ENCODE measurements at places on chromosomes 5 and 9.

GRCh38 chr5:175475248-175475647, 3.1 kb upstream of the SFXN1 start:
- no peak for DNase-seq

- no peak for DNase-seq
These were observed 200.2 kb downstream of the C9orf50 start for GRCh38 chr9:129420721-129421120.

DNA sequence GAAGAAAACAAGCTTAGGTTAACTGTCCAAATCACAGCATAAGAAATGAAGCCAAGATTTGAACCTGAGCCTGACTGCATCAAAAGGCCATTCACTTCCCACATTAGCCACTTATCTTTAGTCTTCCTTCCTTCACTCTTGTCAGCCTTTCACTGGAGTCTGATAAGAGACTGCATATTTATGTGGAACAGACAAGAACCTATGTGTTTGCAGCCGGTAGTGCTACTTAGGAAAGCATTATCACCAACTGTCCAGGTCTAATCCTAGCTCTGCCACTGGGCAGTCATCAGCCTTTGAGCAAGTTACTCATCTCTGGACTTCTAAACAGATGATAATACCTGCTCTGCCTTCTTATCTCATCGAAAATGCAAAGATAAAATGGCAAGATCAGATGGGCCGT, 12.1 kb upstream of the ATP6V0E1 start:
- no peak for DNase-seq

DNA sequence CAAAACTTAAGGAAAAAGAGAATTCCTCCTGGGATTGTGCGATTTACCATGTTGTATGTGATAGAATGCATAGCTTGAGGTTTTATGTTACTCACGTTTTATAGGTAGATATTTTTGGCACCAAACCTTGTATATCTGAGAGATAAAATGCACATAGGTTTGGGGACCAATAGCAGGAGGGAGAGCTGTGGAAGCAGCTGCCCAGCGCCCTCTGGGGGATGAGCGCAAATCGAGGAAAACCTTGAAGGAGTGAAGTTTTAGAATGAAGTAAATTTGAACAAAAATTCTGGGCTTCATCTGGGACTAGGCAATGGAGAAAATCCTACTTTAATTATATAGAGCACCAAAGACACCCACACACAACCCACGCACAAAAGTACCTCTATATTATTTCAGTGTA, 197.0 kb downstream of the ADCY2 start:
- DNase-seq: no peak

GRCh38 chr5:118681655-118682054, 306.7 kb downstream of the DTWD2 start:
- DNase-seq: no peak

GRCh38 chr9:75105841-75106240, 17.5 kb downstream of the OSTF1 start:
- DNase-seq: no peak

DNA sequence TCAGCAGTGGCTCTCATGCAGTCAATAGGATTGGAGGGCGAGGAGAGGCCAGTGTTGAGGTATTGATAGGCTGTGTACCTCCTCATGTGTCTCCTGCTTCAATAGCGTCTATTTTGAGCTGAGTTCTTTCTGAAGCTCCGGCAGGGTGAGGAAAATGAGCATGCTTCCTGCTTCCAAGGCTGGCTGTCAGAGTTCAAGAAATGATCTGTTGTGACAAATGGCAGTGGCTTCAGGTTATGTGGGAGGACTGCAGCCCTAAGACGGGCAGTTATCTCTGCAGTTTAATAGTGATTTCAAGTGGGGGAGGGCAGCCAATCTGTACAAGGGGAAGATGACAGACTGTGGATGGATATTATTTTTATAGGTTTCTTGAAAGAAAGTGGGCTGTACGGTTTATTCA, 54.0 kb upstream of the CXCL14 start:
- no peak for DNase-seq

DNA sequence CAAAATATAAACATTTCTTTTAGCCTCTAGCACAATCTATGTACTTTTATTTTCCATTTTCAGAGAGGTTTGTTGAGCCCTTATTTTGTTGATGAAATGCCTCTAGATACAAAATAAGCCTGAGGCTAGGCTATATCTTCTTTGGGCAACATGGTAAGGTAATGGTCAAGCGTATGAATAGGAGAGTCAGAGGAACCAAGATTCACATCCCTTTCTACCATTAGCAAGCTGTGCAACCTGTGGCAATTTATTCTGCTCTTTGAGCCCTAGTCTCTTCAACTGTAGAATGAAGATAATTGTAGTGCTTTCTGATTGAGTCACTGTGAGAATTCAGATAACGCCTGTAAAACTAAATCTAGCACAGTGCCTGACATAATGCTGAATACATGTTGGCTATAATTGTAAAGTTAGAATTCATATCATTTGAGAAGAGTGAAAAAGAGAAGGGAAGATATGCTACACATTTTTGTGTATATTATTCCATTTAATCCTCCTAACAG, 412.5 kb downstream of the CCDC171 start:
- no peak for DNase-seq

- no peak for DNase-seq
These were observed 47.8 kb downstream of the KDM4C start for GRCh38 chr9:6805532-6805931.

- no peak for DNase-seq
These were observed 152.2 kb downstream of the FGF18 start for GRCh38 chr5:171571663-171572062.

GRCh38 chr5:67244345-67244793, 47.8 kb upstream of the CD180 start:
- DNase-seq: no peak
